Stimulated activated CD8-positive, alpha-beta memory T cell treated with anti-CD3 and anti-CD28 coated beads, Interleukin-4, amount 100 ng/mL, for 1 hour (primary cell): ENCODE measurements at places on chromosomes 7 and 10.

- DNase-seq = no peak
Observed at GRCh38 chr7:11665357-11665756, 166.6 kb downstream of the THSD7A start.

- no peak for DNase-seq
Observed at GRCh38 chr7:122983261-122983660, 12.2 kb downstream of the TAS2R16 start.

DNA sequence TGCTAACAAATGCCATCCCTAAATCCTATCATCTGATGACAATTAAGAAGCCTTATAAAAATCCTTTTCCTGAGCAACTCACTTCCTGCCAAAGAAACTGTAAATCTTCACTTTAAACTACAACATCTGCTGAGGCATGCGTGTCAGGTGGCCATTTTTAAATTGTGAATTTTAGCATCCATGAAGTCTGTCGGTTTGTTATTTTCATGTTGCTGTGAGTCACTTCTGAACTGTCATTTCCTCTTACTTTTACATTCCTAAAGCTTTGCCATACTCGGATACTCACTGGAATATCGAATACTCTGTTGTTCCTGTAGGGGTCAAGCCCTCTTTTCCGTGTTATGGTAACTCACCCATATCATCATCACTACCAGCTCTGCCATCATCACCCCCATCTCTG is 34.3 kb upstream of the TMEM26 start:
- no peak for DNase-seq

GRCh38 chr10:86061278-86062197 is 305.1 kb downstream of the GRID1 start:
- no peak for DNase-seq

- DNase-seq = no peak
Observed at GRCh38 chr7:117793521-117793920, 79.7 kb downstream of the CTTNBP2 start.

DNA sequence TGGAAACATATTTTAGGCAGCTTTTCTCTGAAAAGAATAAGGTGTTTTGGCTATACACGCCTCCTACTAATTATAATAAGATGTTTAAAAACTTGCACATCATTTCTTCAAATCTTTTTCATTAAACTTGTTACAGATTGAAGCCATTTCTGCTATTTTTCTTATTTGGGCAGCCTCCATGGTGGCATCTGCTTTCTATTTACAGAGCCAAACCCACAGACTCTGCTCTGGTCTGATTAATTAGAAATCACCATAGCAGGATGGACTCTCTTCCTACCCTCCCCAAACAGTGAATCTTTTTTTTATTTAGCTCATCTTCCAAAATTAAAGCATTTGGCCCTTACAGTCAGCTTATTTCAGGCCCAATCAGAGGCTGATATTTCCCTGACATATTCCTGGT is 85.7 kb upstream of the AOAH start:
- no peak for DNase-seq

DNA sequence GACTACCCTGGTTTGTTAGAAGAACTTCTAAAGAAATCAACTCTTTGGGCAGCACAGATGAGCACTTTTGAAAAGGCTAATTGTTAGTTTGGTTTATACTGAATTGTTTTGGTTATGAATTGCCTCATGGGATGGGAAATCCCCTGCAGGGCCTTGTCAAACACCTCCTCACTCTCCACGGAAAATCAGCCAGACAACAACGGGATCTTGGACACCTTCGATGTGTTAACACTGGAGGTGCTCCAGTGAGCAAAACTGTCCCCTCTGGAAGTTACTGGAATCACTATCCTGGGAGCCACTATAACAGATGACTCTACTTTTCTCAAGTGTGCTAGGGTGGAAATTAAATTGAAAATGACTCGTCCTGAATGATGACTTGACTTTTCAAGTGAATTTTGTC is 38.7 kb downstream of the CDK6 start:
- DNase-seq = no peak

DNA sequence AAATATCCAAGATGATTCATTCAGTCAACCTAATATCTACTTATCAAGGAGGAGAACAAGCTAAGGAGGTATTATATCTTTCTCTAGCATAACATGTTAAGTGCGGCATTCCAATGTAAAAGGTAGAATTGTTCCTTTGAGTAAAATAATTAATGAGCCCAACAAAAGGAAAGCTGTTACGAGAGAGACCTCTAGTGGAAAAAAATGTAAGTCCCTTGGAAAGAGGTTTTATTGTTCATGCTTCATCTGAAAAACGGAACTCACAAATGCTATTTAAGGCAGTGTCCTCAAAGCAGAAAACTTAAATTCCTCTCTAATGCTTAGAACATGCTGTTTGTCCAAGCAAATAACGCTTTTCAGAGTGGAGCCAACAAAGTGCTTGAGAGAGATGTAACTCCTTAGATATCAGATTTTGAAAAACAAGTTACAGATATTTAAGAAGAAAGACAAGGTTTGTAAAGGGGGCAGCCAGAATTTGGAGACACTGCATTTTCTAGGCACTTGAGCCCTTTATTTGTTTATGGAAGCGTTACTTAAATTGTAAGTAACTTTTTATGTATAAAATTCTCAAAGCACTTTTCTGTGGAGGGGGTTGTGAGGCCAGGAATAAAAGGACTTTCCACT is 119.9 kb downstream of the TFEC start:
- DNase-seq = no peak

DNA sequence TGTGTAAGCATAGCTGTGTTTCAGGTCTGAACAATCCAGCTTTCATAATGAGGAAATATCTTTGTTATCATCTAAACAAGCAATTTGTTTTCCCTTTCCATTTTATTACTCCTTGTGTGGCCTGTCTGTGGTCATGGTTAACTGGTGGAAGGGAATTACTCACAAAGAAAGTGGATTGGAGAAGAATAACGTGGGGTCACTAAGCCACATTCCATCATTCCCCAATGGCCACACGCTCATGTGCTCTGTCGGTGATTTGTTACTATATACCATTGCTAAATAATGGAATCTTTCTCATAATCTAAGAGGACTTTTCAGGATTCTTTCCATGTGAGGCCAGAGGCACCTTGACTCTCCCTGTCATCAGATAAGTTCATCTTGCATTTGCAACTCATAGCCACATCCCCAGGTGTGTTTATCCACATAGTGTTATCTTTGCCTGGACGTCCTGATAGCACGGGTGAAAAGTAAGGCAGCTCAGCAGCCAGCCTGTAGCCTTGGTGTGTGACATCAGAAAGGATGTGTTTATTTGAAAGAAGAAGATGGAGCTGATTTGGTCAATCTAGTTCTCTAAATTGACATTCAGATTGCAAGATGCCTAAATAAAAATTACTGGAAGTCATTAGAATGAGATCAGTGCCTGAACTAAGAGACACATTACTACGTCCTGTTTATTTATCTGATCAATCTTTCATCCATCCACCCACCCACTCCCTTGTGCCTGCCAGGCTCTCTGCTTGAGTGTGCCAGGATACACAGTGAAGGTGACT is 128.9 kb downstream of the CELF2 start:
- no peak for DNase-seq

GRCh38 chr10:131058799-131059198 is 252.7 kb downstream of the TCERG1L start:
- DNase-seq = no peak

DNA sequence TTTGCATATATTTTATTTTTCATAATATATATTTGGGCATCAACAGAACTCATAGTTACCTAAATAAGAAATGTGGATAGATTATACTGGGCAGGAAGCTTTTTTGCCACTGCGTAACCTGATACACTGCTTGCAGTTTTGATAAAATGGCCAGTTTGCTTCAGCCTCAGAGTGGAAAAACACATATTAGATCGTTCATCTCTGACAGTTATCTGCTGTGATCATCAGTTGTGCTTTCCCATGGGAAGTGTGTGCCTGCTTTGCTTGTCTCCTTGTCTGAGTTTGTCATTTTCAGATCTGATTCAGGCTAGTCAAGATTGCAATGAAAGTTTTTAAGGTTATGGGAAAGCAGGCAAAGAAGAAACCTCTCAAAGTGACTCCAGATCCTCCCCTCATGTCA is 54.0 kb downstream of the ADAM12 start:
- no peak for DNase-seq

DNA sequence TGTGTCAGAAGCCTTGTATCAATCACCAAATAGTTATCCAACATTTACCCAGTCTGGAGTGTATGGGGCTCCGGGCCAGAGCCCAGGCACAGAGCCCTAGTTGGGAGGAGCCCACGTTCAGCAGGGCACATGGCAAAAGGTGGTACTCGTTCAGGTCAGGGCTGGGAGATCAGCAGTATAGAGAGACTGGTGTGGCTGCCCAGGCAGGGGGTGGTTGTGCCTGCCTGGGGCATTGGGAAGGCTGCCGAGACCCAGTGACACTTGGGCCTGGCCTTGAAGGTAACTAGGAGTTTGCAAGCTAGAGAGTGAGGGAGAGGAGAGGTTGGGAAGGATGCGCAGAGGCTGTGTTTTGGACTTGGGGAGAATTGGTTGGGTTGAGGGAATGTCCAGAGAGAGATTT is 48.9 kb upstream of the IGFBP3 start:
- no peak for DNase-seq

DNA sequence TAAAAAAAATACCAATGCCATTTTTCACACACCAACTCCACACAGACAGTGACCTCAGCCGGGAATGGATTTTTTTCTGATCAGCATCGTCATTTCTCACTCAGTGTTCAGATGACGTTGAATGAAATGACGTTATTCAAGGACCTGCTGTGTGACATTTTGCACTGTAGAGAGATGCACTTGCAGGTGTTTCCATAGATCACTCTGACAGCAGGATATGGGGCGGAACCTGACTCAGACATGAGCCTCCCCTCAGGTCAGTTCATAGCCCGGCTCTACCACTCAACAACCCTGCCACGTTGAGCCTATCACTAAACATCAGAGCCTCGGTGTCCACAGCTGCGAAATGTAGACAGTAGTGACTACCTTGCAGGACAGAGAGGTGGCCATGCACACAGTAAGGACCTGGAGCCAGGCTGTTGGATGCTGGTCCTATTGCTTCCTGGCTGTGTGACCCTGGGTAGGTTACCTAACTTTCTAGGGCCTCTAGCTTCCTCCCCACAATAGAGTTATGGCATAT is 41.4 kb upstream of the ANTXRL start:
- DNase-seq = no peak

- DNase-seq = no peak
Observed at GRCh38 chr10:79050896-79051555, 17.7 kb upstream of the ZMIZ1 start.

DNA sequence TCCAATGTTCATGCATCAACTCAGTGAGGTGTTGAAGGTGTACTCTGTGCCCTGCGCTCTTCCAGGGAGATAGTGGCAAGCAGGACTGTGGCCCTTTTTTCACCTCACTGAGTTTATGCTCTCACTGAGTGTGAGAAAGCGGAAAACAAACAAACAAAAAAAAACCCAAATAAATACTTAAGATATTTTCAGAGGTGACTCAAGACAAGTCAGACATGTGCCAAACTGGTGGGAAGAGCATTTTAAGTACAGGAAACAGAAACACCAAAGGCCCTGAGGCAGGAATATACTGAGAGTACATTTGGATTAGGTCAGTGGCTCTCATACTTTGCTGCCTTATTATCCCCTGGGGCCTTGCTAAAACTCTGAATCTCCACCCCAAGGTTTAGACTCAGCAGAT is 111.9 kb upstream of the IGFBP3 start:
- no peak for DNase-seq

GRCh38 chr10:30365278-30365677 is 16.2 kb upstream of the MTPAP start:
- no peak for DNase-seq

- DNase-seq = no peak
Observed at GRCh38 chr7:117249696-117250095, 73.2 kb downstream of the WNT2 start.

DNA sequence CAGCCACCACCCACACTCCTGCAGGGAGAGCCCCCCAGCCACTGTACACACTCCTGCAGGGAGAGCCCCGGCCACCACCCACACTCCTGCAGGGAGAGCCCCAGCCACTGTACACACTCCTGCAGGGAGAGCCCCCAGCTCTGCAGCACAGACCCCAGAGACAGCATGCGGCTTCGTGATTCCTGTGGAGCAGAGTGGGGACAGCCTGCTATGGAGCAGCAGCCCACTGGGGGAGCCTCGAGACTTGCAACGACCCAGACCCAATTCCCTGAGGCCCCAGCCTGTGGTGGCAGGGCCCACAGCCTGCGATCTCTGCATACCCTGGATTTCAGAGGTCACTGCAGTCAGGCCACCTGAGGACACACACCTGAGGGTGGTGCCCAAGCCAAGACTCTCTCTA is 523.1 kb downstream of the DNAJB6 start:
- no peak for DNase-seq

GRCh38 chr7:801940-802381 is 30.3 kb upstream of the SUN1 start:
- no peak for DNase-seq

DNA sequence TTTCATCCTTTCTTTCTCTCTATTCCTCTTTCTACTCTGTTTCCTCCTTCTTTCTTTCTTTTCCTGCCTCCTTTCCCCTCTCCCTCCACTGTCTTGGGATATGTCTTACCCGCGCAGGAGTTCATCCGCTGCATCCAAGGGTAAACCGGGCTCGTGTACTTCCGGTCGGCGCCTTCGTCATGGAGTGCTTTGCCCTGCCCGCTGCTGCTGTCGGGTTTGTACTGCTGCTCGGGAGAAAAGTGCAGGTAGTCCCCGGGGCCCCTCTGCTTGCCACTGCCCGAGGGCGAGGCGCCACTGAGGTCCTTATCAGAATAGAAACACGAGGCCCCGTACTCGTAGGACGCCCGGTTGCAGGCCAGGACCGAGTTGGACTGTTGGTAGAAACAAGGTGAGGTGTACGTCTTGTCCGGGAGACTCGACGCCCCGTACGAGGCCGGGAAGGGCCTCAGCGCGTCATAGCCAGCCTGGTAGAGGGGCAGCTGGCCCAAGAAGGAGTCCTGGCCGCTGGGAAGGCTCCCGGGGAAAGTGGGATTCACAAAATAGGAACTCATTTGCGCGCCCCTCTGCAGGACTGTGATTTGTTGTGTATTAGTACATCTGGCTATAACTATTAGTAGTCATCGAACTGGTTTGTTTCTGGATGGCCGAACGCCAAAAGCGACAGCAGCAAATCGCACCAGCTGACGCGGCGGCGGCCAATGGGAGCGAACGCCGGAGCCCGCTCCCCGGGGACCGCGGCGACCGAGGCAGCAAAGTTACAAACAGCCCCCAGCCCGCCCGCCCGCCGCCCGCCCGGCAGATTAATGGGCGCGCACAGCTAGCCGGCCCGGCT is at the start of gene HOXA6:
Gene HOXA6, minus strand, starts transcription at position 576 of the 832 bp plus-strand sequence. Its CDS starts 25 bp downstream, at position 551.
- DNase-seq = no peak

- DNase-seq = peak; percentile 28
Observed at GRCh38 chr10:91163869-91164474, 56.5 kb upstream of the PCGF5 start.

DNA sequence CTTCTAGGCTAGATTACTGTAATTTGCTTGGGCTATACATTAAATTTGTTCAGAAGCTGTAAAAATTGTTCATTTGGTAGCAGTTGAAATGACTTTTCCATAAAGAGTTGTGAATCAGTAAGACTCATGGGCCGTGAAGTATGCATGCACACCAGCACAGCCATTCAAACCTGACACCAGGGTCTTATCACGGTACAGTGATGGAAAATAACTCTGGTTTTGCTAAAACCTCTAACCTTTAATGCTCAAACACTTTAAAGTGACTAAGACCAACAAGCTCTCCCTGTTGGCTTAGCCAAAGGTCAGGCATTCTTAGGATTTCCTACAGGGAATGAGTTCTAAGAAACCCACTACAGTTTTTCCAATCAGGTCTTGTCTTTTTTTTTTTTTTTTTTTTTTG is 11.5 kb downstream of the ARL3 start:
- no peak for DNase-seq
